ENCODE measurements at places on chromosomes 1 and 21.

DNA sequence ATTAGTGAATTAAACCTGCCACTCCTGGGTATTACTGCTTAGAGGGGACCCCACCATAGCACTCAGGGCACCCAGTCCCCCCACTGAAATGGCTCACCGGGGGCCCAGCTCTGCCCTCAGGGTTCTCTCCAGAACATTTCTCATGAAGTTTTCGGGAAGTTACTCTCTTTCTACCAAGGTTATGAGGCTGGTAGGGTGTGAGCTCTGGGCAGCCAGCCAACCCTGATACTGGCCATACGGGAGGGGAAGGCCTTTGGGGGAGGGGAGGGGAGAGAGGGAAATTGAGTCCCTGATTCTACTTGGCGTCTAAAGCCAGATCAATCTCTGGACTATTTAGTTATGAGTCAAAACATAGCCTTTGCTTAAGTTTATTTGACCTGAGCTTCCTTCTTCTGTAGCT, 12.9 kb upstream of the PDE9A start:
- DNase-seq, result no peak

DNA sequence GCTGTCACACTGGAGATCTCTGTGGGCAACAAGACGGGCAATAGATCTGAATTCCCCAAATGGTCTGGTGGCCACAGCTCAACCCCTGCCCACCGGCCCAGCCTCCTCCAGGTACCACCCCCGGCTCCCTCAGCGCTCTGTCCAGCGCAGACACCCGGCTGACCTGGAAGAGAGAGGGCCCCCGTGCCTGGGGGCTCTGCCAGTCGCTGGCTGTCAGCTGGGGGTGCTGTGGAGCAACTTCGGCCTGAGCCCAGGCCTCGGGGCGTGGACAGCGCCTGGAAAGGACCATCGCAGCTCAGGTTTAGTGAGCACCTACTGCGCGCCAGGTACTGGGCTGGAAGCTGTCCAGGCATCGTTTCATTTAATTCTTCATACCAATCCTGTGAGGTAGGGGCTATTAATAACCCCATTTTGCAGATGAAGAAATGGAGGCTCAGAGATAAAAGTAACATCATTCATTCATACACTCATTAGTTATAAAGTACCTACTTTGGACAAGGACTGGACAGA, 51.0 kb downstream of the AHDC1 start:
- DNase-seq, result no peak

GRCh38 chr1:238487931-238488330, 597.2 kb upstream of the ZP4 start:
- DNase-seq, result no peak

GRCh38 chr1:224747578-224747977, 131.5 kb downstream of the CNIH3 start:
- DNase-seq, result peak; percentile 28

DNA sequence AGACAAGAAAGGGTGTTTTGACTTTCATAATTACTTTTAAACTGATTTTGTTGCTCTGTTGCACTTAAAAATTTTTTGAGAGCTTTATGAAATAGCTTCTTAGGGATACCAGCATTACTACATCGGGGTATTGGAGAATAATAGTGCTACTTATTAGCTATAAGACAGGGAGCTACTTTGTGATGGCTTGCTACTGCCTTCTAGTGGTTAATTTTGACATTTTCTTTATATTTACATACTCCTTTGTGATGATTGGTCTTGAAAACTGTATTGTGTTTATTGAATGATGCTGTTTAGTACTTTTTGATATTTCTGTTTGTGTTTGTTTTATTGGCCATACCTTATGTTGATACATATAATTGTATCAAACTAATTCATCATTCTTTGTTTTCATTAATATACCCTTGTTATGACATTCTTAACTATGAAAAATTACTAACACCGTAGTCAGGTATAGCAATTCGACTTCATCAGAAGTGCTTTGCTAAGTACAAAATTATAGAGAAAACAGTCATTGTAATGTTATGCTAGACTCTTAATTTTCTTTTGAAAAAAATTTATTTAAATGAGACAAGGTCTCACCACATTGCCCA, 85.5 kb downstream of the CLIC4 start:
- peak; percentile 23 for DNase-seq

GRCh38 chr1:84225646-84226045, 75.9 kb upstream of the SAMD13 start:
- DNase-seq, result no peak

All from NCI-H2171 (cell line).